ENCODE measurements at places on chromosomes 7 and 10. TPM values are rescaled to one million over a fixed set of nuclear protein-coding genes. Genes with fewer than 3 reads are reported as not detected.

Gene CYP26C1
- 0.22 TPM for total RNA-seq

Gene ASB10
- not detected for total RNA-seq

Gene TRPV5
- not detected for total RNA-seq

Gene WAPL
- total RNA-seq, result 54.0 TPM

Gene SHLD2
- 24.0 TPM for total RNA-seq

Gene SLC13A1
- not detected for total RNA-seq

Gene NEURL1
- total RNA-seq, result 0.96 TPM

Gene GCK
- not detected for total RNA-seq

Gene HOXA13
- not detected for total RNA-seq

Gene CUZD1
- total RNA-seq, result 4.1 TPM

Gene NODAL
- total RNA-seq, result not detected

Gene VWDE
- 8.9 TPM for total RNA-seq

Gene PTF1A
- total RNA-seq, result not detected

All from CD4-positive, alpha-beta memory T cell (primary cell).